IMR-90 (cell line): ENCODE measurements at places on chromosomes 12 and 14.

DNA sequence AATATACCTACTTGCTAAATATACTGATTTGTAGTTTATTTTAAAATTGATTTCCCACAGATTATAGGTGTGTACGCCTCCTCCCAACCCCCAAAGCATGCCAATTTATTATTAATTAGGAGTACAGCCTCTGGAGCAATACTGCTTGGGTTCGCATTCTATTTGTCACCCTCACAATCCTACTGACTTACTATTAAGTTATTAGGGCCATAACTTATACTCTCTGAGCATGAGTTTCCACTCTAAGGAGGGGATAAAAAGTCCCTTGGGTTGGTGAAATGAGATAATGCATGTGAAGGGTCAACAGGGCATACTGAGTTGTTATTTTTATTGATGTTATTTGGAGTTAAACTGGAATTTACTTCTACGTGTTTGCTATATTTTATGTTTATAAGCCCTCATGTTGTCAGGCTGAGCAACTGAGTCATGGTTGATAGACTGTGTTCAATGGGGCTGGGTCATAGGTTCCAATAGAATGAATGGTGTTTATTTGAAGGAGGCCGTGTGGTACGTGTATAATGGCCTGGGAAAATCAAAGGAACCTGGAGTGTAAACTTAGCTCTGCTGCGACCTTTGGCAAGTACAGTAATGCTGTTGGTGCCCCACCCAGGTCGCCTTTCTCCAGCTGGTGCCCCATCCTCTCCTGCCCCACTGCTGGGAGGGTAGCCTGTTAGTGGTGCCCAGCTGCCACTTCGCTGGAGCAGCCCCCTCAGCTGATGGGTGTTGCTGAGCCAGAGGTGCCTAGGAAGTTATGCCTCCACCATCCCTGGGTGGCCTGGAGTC, 99.3 kb upstream of the PTPRB start:
- no peak for DNase-seq

DNA sequence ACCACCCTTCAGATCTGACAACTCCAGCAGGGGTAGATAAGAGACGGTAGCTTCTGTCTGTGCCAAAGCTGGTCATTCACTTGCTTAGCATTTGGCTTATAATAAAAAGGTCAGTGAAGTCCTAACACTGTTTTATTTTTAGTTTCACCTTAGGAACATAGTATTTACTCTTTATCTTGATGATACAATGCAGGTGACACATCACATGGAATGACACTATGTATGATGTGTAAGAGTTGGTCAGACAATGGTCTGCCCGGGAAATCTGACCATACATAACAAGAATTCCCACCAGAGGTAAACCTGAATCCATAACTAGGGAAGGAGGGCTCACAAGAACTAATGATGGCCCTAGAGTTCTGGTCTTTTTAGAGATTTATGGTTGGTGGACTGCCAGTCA, 66.6 kb downstream of the IFNG start:
- no peak for DNase-seq

- DNase-seq = peak; percentile 26
Measured at GRCh38 chr12:58349161-58349560, 407.8 kb downstream of the ATP23 start.

DNA sequence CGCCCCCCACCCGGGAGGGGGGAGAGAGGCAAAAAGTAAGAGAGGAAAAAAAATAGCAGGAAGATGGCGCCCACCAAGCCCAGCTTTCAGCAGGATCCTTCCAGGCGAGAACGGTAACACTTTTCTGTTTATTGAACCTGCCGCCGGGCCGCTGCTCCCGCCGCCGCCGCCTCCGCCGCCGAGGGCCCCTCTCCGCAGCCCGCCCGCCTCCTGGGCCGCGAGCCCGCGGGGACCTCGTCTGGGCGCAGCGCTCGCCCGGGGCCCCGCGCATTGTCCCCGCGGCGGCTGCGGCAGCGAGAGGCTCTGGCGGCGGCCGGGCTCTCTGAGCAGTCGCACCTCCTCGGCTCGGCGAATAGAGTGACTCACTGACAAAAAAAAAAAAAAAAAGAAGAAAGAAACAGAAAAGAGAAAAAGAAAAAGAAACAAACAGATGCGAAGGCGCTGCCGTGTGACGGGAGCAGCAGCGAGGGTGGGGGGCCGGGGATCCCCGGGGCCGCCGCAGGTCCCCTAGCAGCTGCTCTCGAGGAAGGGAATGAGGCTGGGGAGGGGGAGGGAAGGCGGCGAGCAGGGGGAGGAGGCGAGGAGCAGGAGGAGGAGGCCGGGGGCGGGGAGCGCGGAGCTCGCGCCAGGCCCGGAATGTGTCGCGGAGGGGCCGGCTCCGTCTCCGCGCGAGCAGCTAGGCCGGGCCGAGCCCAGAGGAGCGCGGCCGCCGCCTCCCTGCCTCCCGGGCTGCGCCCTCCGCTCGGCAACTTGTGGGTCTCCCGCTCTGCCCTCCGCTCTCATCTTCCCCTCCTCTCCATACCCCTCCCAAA, 781 bp downstream of the NPAS3 start:
- DNase-seq = peak; percentile 16

DNA sequence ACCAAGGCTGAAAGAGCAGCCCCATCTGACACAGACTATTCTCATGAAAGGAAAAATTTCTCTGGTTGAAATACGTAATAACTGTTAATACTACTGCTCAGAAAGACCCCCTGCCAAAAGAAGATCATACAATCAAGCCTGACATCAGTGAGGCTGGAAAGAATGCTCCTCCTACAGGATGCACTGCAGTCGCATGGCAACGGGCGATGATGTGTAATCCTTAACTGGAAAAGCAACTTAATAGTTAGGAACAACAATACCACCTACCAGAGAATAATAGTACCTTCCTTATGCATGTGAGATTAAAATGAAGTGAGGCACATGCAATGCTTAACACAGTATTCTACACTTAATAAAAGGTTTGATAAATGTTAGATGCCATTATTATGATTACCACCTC, 1.2 kb upstream of the GOLGA5 start:
- DNase-seq = no peak

GRCh38 chr12:127459687-127460086, 807.3 kb upstream of the TMEM132C start:
- no peak for DNase-seq

GRCh38 chr14:54709444-54709843, 142.5 kb downstream of the SAMD4A start:
- DNase-seq = no peak

DNA sequence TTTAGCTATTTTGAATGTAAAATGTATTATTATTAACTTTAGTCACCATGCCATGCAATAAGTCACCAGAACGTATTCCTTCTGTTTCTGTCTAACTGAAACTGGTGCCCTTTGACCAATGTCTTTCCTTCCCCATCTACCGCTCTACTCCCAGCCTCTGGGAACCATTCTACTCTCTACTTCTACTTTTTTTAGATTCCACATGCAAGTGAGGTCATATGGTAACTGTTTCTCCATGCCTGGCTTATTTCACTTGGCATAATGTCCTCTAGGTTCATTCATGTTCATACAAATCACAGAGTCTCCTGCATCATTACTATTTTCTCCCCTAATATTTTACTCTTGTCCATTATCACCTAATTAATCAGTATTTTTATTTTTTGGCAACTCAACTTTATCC, 160.1 kb downstream of the TMX1 start:
- peak; percentile 32 for DNase-seq

GRCh38 chr12:27652174-27652763, 44.0 kb upstream of the REP15 start:
- peak; percentile 84 for DNase-seq

GRCh38 chr12:76641961-76642360, 82.4 kb upstream of the OSBPL8 start:
- peak; percentile 18 for DNase-seq

DNA sequence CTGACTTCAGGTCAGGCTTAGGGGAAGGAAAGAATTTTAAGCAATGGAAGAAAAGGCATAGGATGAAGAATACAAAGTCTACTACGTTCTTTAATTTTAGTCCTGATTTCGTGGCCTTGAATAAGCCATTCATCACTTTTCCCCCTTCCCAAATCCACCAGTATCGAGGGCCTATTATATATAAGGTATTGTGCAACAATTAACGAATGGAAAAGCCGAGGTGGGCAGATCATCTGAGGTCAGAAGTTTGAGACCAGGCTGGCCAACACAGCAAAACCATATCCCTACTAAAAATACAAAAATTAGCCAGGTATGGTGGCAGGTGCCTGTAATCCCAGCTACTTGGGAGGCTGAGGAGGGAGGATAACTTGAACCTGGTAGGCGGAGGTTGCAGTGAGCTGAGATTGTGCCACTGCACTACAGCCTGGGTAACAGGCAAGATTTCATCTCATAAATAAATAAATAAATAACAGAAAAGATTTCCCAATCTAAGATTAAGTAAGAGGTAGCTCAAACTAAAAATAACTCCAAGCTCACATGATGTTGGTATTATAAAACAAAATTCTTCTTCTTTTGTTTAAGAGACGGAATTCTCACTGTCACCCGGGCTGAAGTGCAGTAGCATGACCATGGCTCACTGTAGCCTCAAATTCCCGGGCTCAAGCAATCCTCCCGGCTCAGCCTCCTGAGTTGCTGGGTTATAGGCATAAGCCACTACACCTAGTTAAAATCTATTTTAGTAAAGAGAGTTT, 58.3 kb upstream of the NR2C1 start:
- no peak for DNase-seq

DNA sequence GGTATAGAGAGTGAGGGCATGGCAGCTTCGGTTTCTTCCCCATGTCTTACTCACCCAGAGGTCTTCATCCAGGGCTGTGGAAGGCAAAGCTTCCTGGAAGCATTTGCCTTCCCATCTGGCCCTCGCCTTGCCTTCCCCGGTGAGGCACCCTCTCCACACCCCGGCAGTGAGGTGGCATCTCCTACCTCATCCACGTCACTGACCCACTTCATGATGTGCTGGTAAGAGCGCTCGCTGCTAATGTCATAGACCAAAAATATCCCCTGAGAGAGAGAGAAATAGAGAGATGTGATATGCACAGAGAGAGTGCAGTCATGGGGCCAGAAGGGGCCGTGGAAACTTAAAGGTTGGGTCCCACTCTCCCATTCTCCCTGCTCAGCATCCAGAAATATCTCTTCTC, 8.3 kb upstream of the GPX2 start:
- no peak for DNase-seq

- DNase-seq = no peak
Measured at GRCh38 chr14:90061685-90062126, at the start of gene KCNK13. TSS of gene KCNK13 (plus strand) at chr14:90061994. CDS start at chr14:90062206, 212 bp downstream.

DNA sequence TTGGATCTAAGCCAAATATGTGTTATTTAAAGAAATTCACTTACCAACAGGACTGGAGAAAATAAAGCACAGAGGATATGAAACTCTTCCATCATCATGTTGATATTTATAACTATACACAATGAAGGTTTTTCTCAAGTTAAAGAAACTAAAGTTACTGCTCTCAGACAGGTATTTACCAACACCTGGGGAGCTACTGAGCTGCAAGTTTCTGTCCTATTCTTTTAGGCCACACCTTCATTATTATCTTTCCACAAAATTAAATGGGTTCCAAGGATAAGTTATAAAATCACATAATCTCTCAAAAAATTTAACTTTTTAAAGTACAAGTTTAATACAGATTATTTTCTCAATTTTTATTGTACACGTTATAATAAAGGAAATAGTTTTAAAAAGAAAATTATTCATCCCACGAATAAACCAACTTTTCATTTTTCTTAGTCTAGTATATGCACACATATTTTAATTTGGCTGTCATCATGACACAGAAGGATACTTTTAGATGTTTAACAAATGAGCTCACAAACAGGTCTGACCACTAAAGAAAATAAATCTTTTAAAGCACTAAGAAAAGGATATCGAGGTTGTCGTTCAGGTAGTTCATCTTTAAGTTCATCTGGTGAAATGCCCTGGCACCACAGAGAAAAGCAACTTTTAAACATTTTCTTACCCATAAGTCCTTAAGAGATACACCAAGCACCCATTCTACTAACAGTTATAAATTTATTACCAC, 7.8 kb downstream of the GMFB start:
- no peak for DNase-seq

DNA sequence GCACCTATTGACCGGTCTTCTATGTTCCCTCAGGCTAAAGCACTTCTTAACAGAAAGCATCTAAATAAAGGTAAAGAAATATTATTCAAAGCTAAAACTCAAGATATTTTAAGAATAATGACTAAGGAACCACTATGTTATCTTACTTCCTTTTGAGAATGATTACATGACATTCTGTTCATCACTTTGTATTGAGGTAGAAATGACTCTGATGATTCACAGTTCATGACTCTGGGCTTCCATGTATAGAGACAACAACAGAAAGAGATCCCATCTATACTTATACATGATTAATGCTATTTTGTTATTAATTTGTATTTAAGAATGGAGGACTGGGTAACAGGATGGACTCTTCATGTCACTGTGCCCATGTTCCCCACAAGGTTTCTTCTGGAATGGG, 218.3 kb upstream of the OR4E1 start:
- DNase-seq = no peak
